Inflammatory macrophage (primary cell): ENCODE measurements at places on chromosomes 7 and 10.
A peak's percentile ranks its signal among the peaks of the same experiment; 100 is the strongest.

GRCh38 chr10:6036861-6037321 lies 25.3 kb downstream of the IL2RA start:
- no peak for DNase-seq

GRCh38 chr7:116970238-116970910 lies 17.1 kb downstream of the ST7 start:
- peak; percentile 60 for DNase-seq

- no peak for DNase-seq
These were observed 137.2 kb downstream of the ARHGAP22 start for GRCh38 chr10:48467669-48468068.

- no peak for DNase-seq
These were observed 19.7 kb upstream of the CHST12 start for GRCh38 chr7:2383543-2384274.

GRCh38 chr7:158472596-158472995 lies 115.0 kb downstream of the PTPRN2 start:
- DNase-seq, result no peak

GRCh38 chr7:7185371-7185989 lies 3.1 kb downstream of the C1GALT1 start:
- DNase-seq, result no peak

- no peak for DNase-seq
These were observed 10.3 kb upstream of the LRRC27 start for GRCh38 chr10:132321726-132322125.

DNA sequence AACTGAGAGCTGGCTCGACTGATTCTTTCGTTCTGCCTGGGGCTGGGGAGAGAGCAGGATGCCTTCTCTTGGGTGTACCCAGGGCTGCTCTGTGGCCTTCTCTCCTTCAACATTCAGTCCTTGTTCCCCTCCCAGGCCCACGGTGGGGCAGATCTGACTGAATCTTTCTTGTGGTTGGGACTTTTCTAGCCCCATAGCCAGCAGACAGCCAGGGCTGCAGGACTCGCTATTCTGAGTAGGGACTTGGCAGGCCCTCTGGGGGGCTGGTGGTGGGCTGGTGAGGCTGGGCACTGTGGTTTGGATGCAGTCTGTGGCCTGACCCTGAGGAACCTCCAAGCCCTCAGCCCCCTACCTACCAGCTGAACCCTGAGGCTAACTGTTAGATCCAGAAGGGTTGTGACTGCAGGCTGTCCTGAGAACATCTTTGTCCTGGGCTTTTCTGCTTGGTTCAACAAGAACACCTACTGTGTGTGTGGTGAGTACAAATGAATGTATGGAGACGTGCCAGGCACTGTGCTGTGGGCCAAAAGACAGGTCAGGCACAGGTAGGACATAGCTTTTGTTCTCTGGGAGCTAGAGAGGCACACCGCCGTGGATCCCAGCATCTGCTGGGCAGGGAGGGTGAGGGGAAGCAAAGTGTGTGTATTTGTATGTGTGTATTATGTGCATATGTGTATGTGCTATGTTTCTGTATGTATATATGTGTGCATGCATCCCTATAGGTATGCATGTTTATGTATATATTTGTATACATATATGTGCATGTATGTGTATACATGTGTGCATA lies 2.1 kb upstream of the PALD1 start:
- no peak for DNase-seq

DNA sequence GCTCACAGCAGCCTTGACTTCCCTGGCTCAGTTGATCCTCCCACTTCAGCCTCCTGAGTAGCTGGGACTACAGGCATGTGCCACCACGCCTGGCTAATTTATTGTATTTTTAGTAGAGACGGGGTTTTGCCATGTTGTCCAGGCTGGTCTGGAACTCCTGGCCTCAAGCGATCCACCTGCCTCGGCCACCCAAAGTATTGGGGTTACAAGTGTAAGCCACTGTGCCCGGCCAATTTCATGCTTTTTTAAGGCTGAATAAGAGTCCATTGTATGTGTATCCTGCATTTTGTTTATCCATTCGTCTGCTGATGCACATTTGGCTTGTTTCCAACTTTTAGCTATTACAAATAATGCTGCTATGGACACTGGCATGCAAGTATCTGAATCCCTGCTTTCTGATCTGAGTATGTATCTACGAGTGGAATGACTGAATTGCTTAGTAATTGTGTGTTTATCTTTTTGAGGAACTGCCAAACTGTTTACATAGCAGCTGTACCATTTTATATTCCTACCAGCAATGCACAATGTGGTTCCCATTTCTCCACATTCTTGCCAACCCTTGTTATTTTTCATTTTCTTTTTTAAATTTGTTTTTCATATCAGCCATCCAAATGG lies 37.3 kb upstream of the TPST1 start:
- peak; percentile 1 for DNase-seq

- DNase-seq, result no peak
These were observed 81.0 kb downstream of the FAM53B start for GRCh38 chr10:124663228-124663627.

DNA sequence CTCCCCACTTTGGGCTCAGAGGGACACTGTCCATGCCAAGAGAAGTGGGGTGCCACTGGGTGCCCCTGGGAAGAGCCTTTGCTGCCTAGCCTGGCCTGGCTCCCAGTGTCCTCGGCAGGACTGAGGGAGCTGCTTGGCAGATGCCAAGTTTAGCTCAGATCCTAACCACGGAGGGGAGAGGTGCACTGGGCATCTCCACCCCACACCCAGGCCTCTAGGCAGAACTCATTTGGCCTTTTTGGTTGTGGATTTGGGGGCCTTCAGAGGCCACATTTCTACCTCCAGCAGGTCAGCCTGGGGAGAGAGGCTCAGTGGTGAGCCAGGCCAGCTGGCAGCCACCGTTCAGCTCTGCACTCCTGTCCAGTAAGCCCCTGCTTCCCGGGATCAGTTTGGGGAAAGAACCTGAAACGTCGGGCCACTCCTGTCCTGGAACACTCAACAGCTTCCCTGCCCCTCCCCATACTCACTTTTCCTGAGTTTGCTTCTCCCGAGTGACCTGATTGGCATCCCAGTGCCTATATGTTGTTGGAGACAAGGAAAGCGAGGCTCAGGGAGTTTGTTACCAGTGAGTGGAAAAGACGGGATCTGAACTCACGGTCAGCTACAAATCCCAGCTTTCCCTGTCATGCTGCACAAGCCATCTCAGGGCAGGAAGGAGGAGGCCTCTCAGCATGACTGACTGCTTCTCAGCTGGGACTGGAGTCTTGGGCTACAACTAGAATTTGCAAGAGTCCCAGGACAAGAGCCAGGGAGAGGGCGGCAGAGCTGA lies 11.2 kb upstream of the CXCL12 start:
- no peak for DNase-seq

DNA sequence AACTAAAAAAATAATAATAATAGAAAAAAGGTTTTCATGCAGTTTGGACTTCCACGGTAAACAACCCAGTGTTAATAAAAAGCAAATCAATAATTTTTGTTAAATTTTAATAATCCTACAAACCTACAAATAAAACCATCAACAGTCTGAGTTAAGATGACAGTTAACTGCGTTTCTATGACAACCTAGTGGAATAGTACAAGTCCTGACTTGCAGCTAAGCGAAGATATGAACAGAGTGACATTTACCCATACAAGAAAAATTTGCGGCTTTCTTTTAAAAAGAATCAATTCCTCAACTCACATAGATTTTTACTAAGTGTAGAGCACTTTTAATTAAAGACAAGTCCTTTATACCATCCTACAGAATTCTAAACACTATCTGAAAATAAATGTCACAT lies 35.6 kb downstream of the VPS41 start:
- no peak for DNase-seq

DNA sequence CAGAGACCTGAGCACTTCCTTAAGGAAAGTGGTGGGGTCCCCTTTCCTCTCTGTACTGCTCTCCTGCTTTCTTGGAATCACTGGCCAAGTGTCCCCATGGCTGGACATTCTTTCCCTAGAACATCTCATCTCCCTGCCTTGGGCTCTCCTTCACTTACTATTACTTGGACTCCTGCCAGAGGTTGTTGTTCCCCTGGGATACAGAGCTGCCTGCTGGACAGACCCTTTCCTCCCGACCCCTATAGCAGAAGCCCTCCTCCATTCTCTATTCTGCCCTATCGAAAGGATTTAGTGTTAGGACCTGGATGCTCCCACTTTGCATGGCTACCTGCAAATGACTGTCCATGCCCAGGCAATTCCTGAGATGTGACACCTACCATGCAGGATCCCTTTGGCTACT lies 164.3 kb upstream of the PODXL start:
- no peak for DNase-seq

DNA sequence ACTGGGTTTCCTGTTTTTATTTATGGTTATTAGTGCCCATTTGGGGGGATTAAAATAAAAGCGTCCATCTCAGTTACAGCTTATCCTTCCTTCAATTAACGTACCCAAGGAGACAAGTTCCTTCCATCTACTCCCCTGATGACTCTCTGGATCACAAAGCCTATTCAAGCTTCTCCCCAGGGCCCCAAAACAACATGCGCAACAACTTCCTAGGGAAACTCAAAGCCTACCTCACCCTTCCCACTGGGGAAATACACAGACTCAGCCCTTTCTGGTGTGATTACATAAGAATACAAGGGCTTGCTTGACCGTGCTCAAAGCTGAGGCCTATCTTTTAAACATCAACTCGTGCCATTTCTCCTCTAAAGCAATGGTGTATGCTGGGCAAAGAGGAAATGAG lies 112.4 kb downstream of the CDK6 start:
- peak; percentile 77 for DNase-seq

DNA sequence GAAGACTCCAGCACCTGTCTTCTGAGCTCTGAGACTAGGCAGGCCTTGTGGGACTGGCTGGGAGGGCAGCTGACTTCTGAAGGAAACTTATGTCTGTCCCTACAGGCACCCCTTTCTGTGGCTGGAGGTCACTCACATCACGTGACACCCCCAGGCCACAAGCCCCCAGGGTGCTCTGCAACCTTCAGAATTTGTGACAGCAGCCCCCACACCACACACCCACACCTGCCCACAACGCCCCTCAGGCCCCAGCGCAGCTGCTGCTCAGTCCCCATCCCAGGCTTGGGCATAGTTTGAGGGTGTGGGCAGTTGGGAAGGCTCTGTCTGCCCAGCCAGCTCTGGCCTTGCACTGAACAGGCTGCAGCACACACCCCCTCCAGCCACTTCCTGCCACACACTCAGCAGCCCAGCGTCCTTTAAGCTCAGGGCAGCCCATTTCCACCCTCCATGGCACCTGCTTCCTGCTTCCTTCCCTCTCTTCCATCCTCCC lies 80.0 kb upstream of the UNC5B start:
- no peak for DNase-seq

DNA sequence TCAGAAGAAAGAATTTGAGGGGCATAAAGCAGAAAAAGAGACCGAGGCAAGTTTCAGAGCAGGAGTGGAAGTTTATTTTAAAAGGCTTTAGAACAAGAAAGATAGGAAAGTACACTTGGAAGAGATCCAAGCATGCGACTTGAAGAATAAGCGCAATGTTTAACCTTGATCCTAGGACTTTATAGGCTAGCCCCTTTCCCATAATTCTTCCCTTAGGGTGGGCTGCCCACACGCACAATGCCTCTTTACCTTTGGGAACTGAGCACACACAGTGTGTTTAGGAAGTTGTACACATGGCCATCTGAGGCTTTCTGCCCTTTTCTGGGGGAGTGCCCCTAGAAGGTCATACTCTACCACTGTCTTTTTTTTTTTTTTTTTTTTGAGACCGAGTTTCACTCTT lies 11.2 kb upstream of the GSTO1 start:
- no peak for DNase-seq

DNA sequence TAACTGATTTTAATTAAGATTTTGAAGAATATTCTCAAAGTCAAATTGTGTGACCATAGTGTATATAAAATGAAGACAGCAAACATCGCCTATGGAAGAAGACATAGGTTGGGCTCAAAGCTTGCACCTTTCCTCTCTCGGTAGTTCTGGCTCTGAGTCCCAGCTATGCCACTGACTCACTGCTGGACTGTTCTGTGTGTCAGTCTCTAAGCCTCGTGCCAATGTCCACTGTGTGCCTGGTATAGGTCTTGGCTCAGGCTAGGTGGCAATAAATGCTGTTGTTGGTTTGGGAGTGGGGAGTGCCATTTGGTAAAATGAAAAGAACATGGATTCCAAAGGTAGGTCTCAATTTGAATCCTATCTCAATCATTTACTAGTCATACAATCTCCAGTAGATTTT lies 137.5 kb upstream of the RHEB start:
- no peak for DNase-seq

DNA sequence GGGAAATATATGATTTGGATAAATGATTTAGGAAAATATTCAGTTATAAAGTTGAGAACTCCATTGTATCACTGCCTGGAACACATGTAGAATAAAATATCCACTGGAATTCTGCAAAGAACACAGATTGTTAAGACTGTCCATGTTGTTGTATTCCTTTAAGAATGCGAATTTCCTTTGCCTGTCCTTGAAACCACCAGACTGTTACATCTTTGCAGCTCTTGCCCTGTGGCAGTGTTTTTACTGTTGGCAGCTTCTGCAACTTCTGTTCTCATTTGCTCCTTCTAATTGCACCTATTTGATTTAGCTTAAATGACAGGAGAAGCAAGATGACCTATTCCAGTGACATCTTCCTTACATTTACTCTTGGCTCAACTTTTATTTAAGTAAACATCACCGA lies 39.7 kb downstream of the MALSU1 start:
- DNase-seq, result no peak

DNA sequence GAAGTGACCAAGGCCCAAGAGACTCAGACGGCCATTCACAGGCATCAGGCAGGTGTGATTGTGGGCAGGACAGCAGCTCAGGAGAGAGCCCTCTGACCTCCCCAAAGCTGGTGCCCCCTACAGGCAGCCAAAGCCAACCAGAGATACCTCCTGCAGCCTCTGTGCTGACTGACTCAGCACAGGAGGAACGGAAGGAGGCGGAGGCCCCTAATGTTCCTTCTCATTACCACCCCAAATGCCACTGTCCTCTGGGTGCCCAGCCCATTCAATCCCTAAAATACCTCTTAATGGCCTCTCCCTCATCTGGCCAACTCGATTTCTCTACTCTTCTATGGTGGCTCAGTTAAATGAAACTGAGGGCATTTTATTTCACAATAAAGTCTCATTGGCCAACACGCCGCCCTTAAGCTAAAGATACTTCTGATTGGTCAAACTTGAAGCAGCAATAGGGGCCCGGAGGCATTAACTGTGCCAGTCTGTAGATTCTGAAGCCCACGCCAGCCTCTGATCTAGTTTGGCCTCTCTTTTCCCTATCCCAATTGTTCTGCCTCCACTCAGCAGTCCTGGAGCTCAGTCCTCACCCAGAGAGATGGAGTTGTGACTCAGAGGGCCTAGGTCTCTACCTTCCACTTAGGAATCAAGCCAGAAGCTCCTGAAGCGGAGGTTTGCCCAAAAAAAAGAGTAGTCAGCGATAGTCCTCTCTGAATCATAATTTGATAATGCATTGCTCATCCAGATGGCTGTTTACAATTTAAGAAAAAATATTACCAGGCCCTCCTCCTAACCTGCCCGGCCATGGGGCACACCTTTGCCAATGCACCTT lies 1.2 kb downstream of the CYREN start:
- peak; percentile 67 for DNase-seq

- no peak for DNase-seq
These were observed 250.6 kb upstream of the GALNT17 start for GRCh38 chr7:70881167-70881847.

- DNase-seq, result no peak
These were observed 229.2 kb downstream of the TCERG1L start for GRCh38 chr10:131082201-131082850.
